ENCODE measurements at places on chromosomes 5 and 9. TPM values are rescaled to one million over a fixed set of nuclear protein-coding genes. Genes with fewer than 3 reads are reported as not detected.

DNA sequence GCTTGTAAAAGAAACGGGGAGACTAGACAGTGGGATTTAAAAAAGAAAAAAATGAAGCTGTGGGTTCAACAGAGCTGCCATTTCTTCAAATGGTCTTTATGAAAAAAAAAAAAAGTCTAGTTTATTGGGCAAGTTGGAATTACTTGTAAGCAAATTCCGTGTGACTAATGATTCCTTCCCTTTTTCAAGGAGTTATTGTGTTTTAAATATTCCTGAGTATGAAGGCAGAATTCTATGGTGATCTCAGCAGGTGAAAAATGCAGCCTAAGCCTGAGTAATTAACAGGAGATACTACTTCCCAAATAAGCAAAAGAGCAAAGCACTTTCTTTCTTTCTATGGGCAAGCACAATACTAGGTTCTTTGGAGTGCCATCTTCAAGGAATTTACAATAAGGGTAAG is 481.9 kb downstream of the ZNF608 start:
- no peak for DNase-seq

DNA sequence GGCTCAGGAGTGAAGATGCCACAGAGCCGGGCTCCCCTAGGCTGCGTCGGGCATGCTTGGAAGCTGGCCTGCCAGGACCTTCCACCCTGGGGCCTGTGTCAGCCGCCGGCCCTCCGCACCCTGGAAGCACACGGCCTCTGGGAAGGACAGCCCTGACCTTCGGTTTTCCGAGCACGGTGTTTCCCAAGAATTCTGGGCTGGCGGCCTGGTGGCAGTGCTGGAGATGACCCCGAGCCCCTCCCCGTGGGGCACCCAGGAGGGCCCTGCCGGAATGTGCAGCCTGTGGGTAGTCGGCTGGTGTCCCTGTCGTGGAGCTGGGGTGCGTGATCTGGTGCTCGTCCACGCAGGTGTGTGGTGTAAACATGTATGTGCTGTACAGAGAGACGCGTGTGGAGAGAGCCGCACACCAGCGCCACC is 113.1 kb downstream of the RXRA start:
- DNase-seq: no peak

GRCh38 chr5:127525181-127525580 is 7.7 kb downstream of the PRRC1 start:
- no peak for DNase-seq

- DNase-seq: peak; percentile 97
Observed at GRCh38 chr9:33415501-33416038, 13.2 kb upstream of the AQP7 start.

Gene ARL15
- total RNA-seq: 4.5 TPM

Gene CARD9
- 1.4 TPM for total RNA-seq

Gene BTNL8
- not detected for total RNA-seq

Gene CYLC2
- not detected for total RNA-seq

Data from activated CD4-positive, alpha-beta memory T cell treated with anti-CD3 and anti-CD28 coated beads for 36 hours (primary cell).